ENCODE measurements at places on chromosomes 6 and 20.

DNA sequence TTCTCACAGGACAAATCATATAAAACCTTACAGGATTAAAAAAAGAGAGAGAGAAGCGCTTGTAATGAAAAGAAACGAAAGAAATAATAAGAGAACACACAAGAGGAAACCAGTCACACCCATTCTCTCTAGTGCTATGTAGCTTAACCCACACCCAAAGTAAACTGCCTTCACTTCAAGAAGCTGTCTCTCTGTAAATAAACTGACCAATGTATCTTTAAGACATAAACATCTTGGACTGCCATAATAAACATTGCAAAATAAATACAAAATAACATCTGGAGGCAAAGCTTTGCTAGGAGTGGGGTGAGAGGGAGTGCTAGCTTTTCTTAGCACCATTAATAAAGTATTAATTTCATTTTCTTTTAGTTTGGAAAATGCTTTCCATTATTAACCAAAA lies 61.6 kb upstream of the RNF146 start:
- no peak for DNase-seq

DNA sequence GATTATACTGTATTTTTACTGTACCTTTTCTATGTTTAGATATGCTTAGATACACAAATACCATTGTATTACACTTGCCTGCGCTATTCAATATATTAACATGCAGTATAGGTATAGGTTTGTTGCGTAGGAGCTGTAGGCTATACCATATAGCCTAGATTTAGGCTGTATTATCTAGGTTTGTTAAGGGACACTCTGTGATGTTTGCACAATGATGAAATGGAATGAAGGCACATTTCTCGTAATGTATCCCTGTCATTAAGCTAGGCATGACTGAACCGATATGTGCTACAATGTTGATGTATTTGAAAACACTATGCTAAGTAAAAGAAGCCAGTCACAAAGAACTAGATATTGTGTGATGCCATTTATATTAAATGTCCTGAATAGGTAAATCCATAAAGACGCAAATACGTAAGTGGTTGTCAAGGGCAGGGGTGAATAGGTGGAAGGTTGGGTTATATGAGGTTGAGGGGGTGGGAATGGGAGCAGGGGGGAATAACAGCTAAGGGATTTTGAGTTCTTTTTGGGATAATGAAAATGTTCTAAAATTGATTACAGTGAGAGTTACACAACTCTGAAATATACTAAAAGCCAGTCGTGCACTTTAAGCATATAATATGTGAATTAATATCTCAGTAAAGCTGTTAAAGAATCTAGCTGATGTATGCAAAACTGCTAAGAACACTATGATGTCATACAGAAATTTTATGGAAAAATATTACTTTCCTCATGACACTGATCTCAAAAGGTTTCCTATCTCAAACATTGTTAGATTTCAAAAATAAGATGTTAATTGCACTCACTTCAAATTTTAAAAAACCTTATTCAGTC lies 97.4 kb downstream of the NCOA3 start:
- no peak for DNase-seq

GRCh38 chr6:67558985-67559384 lies 1076.1 kb upstream of the ADGRB3 start:
- DNase-seq = no peak

DNA sequence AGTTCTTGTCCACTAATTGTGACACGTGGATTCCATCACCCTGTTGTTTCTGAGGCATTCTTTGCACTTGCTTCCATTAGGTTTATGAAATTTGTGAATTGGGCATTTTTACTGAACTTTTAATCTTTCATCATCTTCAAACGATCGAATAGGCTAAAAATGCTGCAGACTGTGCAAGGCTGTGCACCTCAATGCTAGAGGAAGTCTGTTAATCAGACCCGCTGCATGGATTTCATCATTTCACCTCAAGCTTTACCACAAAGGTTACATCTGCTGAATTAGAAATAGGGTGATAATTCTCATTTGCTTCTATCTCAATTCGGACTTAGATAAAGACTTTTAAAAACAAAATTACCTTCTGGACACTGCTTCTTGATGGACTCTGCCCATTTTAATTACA lies 27.8 kb upstream of the F13A1 start:
- no peak for DNase-seq

- DNase-seq = no peak
These were observed 29.3 kb upstream of the HFE start for GRCh38 chr6:26057899-26058298.

- DNase-seq = no peak
These were observed 4.9 kb upstream of the LAMA4 start for GRCh38 chr6:112259337-112259675.

DNA sequence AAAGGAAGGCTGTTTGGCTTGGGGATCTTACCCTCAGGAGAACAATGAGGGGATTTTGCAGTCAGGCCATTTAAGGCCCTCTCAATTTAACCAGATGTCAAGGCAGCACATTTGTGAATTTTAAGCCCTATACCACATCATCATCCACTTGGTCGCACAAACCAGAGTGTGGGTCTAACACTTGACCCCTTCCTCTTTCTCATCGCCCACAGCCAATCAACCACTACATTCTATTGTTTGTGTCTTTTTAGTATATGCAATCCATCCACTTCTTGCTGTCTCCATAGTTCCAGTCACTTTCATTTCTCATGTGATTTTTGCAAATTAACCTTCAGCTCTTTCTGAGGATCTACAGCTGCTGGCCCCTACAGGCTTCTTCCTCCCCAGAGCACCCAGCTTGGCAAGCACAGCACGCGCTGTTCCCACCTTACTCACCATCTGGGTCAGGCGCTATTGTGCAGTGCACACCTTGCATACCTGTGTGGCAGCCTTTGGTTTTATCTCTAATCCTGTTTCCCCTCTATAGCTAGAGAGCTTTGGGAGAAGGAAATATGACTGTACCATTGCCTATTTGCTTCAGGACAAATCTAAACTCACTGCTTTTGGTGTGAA lies 32.3 kb upstream of the CD83 start:
- DNase-seq = no peak

- no peak for DNase-seq
These were observed 33.0 kb downstream of the GJA10 start for GRCh38 chr6:89927264-89927663.

- no peak for DNase-seq
These were observed 593 bp upstream of the GSTA3 start for GRCh38 chr6:52910091-52910490.

DNA sequence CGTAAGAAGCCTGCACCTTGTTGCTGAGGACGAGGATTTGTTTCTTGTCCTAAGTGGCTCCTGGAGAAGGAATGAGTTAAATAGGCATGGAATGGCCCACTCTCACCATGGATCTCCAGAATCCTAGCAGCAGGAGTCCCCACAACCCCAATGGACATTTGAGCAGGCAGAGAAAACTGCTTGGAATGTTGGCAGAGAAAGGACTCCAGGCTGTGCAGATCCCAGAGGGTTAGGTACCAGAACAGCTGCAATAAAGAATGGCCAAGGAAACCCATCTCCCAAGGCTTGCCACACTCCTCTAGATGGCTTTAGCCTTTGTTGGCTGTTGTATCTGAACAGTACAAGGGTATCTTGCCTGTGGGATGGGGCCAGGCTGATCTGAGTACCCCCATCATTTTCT lies 1415.7 kb upstream of the ADGRB3 start:
- DNase-seq = no peak

- DNase-seq = peak; percentile 66
These were observed 8.9 kb downstream of the FAM217B start for GRCh38 chr20:59948828-59949720.

- DNase-seq = no peak
These were observed 1.5 kb downstream of the PABPC1L start for GRCh38 chr20:44911264-44911921.

GRCh38 chr6:72789145-72789544 lies 167.3 kb downstream of the KCNQ5 start:
- no peak for DNase-seq

- DNase-seq = no peak
These were observed at the start of gene NCR2 for GRCh38 chr6:41335296-41335695. NCR2 (plus strand) TSS chr6:41335608; CDS start chr6:41335877, 269 bp downstream.

DNA sequence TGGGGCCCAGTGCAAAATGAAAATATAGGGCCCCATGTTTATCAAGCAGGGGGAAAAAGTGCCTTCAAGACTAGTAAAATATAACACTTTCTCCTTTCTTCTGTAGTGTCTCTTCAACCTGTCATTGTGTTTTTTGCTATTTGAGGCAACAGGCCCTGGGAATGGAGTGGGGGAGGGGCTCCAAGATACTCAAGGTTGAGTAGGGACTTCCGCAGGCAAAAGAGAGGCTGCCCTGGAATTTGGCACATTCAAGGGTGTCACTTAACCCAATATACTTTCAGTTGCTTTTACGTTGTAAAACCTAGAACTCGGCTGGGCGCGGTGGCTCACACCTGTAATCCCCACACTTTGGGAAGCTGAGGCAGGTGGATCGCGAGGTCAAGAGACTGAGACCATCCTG lies 154.9 kb downstream of the ALDH8A1 start:
- DNase-seq = no peak

DNA sequence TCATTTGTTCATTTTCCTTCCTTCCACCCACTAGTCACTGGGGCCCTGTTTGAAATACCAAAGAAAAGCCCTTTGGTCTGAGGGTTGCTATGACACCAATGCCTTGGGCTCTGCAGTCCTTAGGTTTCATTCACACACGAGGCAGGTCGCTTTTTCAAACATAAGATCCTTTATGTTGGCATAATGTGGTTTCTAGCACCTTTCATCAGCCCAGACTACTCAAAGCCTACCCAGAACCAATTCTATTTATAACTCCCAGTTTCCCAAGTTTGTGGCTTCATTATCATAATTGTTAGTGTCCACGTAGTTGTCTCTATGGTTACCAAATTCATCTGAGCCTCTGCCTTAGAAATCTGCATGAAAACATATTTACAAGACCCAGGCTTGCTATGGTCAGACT lies 6.6 kb upstream of the TP53RK start:
- peak; percentile 7 for DNase-seq

- DNase-seq = peak; percentile 41
These were observed 37.6 kb downstream of the ZMYND8 start for GRCh38 chr20:47318586-47319516.

GRCh38 chr6:149840345-149841075 lies 23.6 kb downstream of the LRP11 start:
- peak; percentile 98 for DNase-seq

DNA sequence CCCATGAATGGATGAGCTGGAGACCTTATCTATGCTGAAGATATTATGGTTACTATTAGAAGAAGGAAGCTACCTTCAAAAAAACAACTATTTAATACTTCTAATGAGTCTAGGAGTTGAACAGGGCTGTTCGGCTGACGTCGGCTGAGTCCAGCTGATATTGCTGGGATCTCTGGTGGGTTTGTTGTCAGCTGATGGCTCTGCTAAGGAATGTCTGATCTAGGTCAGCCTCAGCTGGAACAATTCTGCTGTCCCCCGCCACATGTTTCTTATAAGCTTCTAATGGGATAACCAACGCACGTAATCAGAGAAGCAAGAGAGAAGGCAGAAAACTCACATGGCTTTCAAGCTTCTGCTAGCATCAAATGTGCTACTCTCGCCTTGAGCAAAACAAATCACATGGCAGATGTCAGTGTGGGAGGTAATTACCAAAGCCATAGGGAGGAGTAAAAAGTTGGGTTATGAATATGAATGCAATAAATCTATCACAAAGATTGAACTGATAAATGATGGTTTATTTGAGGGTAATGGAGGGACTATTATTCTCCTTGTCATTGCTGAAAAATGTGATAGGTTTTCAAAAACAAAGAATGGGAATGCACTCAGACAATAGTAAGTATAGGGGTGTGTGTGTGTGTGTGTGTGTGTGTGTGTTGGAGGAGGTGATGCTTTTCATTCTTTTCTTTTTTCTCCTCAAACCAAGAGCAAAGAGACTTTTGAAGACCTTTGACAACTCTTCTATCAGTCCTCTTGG lies 71.5 kb downstream of the BTBD3 start:
- DNase-seq = no peak

GRCh38 chr6:99810942-99811620 lies 182.9 kb downstream of the MCHR2 start:
- no peak for DNase-seq

GRCh38 chr6:84333842-84334241 lies 106.4 kb upstream of the CEP162 start:
- DNase-seq = no peak

Measured in DMS79 treated with DMSO at 0.1 percent for 48 hours (cell line).